HCT116 (cell line): ENCODE measurements at places on chromosomes 2 and 18. TPM values are rescaled to one million over a fixed set of nuclear protein-coding genes. Genes with fewer than 3 reads are reported as not detected.

DNA sequence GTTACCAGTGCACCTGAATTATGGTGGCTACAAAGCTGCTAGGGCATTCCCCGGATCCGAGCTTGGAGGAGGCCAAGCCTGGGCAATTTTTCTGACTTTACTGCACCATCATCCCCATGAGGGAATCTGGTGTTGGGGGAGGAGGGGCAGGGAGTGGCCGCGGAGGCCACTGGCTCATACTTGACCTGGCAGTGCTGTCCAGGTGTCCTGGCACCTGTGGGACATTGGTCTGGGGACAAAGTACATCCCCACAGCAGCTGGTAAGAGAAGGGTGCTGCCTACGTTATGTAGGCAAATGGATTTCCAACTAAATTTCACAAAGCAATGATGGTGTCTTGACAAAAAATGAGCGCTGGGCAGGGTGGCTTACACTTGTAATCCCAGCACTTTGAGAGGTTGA lies 48.3 kb downstream of the KLHL29 start:
- DNase-seq = no peak

The DOK1 gene
- total RNA-seq = 18.8 TPM

GRCh38 chr18:75467281-75467795 lies 39.8 kb upstream of the SMIM21 start:
- DNase-seq = no peak

DNA sequence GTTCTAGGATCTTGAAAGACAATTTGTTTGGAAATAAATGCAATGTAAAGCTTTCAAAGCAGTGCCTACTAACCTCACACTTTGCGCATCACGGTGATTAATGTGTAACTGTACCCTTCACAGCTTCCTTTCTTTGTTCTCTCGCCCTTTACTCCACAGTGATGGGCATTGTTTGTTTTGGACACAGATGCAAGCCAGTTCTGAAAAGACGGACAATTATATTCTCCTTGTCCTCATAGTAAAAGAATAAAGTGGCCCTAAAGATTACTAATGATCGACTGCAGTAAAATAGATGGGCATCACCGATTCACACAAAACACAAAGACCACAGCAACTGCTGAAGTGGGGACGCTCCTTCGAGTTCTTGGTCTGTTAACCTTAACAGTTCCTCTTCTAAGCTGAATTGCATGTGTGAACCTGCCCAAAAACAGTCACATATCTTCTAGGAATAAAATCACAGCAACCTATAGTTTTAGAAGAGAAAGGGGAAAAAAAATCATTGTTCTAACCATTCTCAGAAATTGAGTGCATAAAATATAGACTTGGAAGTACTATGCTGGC lies 7.7 kb downstream of the L3MBTL4 start:
- DNase-seq = no peak

GRCh38 chr2:61177727-61178549 lies 15.9 kb downstream of the C2orf74 start:
- no peak for DNase-seq

The RNF125 gene
- 7.4 TPM for total RNA-seq

- no peak for DNase-seq
Observed at GRCh38 chr2:96245609-96246390, 20.0 kb downstream of the TMEM127 start.

DNA sequence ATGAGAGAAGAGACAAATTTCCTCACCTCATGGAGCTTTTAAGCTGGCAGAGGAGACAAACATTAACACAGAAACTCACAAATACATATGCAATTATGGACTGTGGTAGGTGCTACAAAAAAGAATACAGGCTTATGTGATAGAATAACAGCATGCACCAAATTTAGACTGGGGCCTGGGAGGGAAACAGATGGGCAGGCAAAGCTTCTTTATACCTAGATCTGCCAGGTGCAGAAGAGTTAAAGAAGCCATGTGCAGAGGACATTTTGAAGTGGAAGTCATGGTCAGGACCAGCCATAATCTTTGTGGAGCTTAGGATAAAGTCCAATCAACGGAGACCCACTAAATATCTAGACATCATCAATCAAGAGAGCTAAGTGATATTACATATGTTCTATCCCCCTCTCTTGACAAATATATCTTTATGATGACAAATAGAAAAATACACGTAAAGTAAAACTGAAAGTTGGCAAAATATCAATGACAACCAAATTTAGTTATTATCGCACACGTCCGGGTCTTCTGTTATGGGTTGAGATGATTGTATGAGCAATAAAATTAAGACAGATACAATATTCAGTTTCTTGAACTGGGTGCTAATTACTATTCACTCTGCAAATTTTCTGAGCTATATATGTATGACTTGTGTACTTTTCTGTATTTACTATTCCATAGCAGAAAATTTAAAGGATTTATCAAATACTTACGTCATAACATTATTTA lies 44.1 kb downstream of the CD28 start:
- DNase-seq = no peak

GRCh38 chr2:182716650-182716979 lies 558 bp downstream of the DNAJC10 start:
- no peak for DNase-seq

DNA sequence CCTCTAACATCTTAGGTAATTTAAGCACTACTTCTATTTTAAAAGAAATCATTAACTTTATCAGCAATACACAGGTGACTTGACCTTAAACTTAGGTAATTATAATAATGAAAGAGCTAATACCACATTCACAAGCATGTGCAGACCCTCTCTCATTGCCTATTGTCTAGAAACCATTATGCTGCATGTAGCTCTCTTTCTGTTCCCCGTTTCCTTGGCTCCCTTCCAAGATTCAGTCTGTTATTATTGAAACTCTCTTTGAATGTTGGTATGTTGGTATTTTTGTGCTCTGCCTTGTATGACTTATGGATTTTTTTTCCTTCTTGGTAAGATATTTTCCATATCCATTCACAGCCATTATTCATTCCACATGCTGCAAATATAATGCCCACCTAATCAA lies 201.2 kb downstream of the CDCA7 start:
- DNase-seq = no peak

The HOXD12 gene
- 0.27 TPM for total RNA-seq

GRCh38 chr2:96816836-96817702 lies 1.0 kb downstream of the CNNM3 start:
- DNase-seq = no peak

- DNase-seq = peak; percentile 18
Observed at GRCh38 chr2:95389245-95390119, 13.0 kb upstream of the FAHD2A start.

DNA sequence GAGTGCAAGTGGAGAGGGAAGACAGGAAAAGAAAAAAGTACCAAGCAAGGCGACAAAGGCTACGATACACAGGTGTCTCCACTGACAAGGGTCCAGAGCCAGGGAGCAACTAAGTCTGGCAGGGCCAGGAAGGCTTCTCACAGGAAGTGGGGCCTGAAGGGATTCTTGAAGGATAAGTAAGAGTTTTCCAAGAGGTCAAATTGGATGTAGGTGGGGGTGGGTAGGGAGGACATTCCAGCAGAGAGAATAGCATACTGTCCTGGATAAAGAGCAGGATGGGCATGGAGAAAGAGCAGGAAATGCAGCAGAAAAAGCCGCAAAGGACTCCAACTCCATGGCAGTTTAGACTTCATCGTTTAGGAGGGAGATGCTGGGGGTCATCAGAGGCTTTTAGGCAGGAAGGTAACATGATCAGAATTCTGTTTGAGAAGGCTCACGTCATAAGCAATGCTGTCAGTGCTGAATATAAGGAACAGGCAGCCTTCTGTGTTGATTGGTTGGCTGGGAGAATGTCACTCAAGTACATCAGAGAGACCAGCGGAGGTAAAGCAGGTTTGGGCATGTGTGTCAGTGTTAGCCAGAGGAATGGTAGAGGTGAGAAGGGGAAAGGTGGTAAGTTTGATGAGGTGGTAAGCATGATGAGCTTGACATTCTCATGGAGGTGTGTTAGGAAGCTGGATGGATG lies 35.1 kb downstream of the ARHGAP25 start:
- DNase-seq = no peak

The KIF5C gene
- total RNA-seq = 6.5 TPM

GRCh38 chr2:201872591-201872990 lies 66.3 kb downstream of the CDK15 start:
- DNase-seq = no peak

DNA sequence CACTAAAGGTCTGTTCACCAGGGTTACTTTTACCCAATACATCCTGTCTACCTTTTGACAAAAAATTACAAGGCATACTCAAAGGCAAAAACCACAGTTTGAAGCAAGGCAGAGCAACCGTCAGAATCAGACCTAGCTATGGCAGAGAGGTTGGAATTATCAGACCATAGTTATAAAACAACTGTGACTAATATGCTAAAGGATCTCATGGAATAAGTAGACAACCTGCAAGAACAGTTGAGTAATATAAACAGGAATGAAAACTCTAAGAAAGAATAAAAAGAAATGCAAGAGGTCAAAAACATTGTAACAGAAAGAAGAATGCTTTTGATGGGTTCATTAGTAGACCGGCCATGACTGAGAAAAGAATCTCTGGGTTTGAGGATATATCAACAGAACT lies 318.8 kb upstream of the KCNH7 start:
- no peak for DNase-seq

DNA sequence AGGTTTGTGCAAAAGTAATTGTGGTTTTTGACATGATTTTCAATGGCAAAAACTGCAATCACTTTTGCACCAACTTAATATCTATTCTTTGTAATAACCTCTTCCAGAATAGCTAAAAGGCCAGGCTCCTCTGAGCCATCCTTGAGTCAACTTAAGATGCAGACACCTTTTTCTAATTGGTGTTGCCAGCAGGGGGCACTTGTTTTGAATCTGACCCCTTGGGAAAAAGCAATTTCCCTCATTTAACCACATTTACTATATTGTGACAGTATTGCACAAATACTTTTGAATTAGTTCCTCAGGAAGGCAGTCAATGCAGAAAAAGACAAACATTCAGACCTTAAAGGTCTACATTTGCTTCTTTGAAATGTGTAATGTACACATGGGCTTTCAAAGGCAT lies 78.6 kb upstream of the GALNT5 start:
- no peak for DNase-seq

The CCDC195 gene
- not detected for total RNA-seq

The LOXHD1 gene
- not detected for total RNA-seq

DNA sequence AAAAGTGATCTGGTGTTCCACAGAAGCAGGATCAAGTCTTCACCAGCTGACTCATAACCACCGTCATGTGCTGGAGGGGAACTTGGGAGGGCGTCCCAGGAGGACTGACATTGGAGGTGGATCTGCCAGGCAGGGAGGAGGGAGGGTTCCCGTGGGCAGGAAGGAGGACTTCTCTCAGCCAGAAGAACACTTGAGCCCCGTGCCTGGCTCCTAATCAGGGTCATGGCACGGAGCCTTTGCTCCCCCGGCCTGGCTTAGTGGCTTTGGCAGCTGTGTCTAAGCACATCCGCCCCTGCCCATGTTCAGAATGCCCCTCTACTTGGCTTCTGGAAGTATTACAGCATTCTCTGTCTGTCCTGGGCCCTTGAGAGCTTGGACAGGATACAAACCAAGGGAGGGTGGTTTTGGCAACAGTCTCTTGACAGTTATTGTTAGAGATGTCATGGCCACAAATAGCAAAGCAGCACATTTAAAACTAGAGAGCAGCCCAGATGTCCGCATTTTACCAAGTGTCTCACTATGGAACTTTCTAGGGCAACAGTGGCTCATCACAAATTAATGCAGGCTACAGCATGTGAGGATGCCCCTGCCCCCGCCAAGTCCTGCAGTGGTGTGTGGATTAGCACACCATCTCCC lies 11.5 kb downstream of the PPP1R7 start:
- DNase-seq = no peak

DNA sequence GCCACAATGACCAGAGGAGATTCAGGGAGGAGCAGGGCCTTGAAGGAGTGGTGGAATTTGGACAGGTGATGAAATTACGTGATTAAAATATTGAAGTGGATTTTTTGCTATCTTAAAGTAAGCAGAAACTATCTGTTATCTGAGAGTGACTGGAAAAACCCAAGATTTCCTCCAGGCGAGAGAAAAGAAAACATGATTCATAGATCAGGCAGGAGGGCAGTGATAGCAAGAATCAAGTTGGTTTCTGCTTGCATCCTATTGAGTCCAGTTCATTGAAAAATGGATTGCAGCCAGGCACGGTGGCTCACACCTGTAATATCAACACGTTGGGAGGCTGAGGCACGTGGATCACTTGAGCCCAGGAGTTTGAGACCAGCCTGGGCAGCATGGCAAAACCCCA lies 127.8 kb downstream of the NXPH2 start:
- DNase-seq = no peak

The AAMP gene
- 111 TPM for total RNA-seq

The POTEC gene
- total RNA-seq = not detected

DNA sequence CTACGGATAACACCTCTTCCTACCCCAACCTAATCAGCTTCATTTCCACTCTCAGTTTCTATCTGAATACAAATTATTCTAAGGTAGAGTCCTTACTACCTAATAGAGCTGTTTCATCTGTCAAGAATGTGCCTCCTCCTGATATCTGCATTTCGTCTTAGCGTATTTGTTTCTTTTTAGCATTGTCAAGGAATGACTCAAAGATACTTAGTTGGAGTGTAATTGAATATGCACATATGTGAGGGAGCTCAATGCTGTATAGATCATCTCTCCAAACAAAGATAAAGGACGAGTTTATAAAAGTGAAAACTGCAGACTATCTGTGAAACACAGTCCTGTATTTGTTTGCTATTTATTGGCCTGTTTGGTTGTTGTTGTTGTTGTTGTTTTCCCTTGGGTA lies 2059.4 kb upstream of the CELF4 start:
- no peak for DNase-seq

GRCh38 chr18:29378651-29379136 lies 1201.8 kb upstream of the CDH2 start:
- no peak for DNase-seq

- DNase-seq = no peak
Observed at GRCh38 chr2:238954841-238955591, 107.1 kb downstream of the TWIST2 start.

DNA sequence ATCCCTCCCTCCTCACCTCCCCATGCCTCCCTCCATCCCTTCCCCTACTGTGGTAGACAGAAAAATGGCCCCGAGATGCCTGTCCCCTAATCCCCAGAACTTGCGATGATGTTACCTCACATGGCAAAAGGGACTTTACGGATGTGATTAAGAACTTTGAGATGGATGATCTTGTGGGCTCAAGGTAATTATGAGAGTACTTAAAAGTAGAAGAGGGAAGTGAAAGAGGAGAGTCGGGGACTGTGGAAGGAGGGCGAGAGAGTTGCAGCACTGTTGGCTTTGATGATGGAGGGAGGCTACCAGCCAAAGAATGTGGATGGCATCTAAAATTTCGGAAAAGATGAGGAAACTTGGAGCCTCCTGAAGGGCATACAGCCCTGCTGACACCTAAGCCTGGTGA lies 66.5 kb downstream of the AGAP1 start:
- no peak for DNase-seq

The KANSL1L gene
- 6.7 TPM for total RNA-seq

- DNase-seq = no peak
Observed at GRCh38 chr2:100073110-100073509, 69.3 kb downstream of the AFF3 start.

GRCh38 chr2:12110481-12110880 lies 364.0 kb downstream of the LPIN1 start:
- DNase-seq = no peak

GRCh38 chr2:25207078-25207545 lies 38.7 kb upstream of the POMC start:
- DNase-seq = no peak

GRCh38 chr2:37501113-37501512 lies 156.7 kb downstream of the QPCT start:
- no peak for DNase-seq

The IGFBP5 gene
- total RNA-seq = 3.9 TPM

GRCh38 chr18:39602131-39602530 lies 2036.5 kb upstream of the CELF4 start:
- DNase-seq = no peak

GRCh38 chr18:49359732-49360444 lies 100.6 kb downstream of the DYM start:
- no peak for DNase-seq

- no peak for DNase-seq
Observed at GRCh38 chr18:36900466-36900865, 71.5 kb downstream of the KIAA1328 start.
